ENCODE measurements at places on chromosomes 6 and 20.

- peak; percentile 10 for DNase-seq
These were observed 12.3 kb downstream of the HMGN4 start for GRCh38 chr6:26550250-26550993.

GRCh38 chr6:84362193-84362821 is 134.9 kb upstream of the CEP162 start:
- DNase-seq, result no peak

DNA sequence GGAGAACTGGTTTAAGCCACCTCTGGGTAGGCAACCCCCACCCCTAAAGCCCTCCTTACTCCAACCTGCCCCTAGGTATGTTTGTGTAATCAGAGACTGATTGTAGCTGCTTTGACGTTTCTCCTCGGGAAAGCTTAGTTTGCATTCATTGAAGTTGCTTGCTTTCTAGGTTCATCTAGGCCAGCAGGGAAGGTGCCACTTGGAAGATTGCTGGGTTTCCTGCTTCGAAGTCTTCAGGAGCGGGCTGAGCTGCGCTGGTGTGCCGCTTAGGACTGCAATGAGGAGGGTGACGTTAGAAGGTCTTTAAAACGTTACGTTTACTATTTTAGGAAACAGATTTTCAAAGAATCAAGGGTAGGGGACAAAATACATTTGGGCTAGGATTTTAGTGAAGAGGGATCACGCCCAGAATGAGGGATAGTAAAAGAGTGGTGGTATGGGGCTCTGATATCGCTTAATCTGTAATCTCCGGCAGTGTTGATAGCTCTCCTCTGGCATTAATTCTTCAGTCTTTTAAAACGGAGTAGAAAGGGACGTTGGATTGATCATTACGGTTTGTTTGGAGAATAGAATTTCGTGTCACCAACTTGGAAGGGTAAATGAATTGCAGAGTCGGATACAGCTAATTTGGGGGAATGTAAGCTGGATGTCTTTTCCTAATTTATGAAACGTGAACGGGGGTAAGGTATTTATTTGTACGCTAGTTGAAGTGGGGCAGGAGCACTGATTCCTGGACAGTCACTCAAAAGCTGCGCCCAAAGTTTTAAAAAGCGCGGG is 92.6 kb upstream of the PRDM1 start:
- DNase-seq, result no peak

- DNase-seq, result no peak
These were observed 8.1 kb downstream of the TLDC2 start for GRCh38 chr20:36883977-36884535.

- no peak for DNase-seq
These were observed 72.1 kb downstream of the NFATC2 start for GRCh38 chr20:51470499-51470820.

DNA sequence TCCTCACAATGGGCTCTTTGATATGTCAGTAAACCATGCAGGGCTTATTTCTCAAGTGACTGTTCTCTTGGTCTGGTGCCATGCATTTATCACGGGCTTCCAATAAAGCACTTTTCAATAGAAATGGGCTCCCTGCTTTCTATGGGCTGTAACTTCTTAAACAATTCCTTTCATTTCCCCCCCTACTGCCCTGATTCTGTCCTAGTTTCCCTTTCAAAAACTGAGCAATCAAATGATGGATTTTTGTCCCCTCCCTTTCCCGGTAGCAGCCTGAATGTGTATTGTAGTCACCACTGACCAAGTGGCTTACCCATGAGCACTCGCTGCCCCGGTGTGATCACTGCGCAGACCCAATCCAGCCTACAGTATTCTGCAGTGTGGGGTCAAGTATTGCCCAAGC is 13.9 kb downstream of the RPS10 start:
- no peak for DNase-seq

- no peak for DNase-seq
These were observed at the start of gene ADGRG6 for GRCh38 chr6:142301651-142302391. Gene ADGRG6 (plus strand): TSS chr6:142302007. CDS start chr6:142302330, 323 bp downstream.

DNA sequence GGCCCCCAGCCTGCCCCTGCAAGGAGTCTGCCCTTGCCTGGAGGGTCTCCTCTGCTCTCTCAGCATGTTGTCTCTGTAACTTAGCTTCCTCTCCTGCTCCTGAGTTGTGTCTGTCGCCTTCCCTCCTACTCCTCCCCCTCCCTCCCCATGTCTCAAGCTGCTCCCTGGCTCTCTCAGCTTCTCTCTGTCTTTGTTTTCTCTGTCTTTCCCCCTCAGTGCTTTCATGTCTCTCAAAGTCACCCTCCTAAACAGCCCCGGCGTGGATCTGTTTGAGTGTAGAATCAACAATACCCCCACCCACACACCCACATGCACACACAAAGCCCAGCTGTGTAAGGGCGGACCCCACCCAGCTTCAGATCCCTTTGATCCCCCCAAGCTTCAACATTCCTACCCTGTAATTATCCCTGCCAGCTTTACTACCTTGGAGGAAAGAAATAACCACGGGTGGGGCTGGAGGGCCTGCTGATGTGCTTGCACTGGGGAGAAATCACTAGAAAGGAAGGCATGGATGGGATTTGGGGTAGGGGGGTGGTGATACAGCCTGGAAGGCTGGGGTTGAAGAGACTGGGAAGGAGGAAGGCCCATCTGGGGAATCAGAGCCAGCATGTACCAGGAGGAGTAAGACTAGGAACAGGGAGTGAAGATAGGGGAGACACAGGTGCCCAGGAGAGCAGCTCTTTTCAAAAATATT is 1.0 kb upstream of the LY6G6D start:
- DNase-seq, result no peak

GRCh38 chr20:57769756-57770155 is 59.9 kb upstream of the PMEPA1 start:
- no peak for DNase-seq

GRCh38 chr6:33717934-33718455 is 6.5 kb upstream of the UQCC2 start:
- DNase-seq, result no peak

GRCh38 chr6:137815692-137816091 is 51.4 kb upstream of the TNFAIP3 start:
- no peak for DNase-seq

GRCh38 chr6:2940851-2941250 is 30.5 kb downstream of the SERPINB6 start:
- DNase-seq, result no peak

- DNase-seq, result peak; percentile 76
These were observed 10.9 kb upstream of the B4GALT5 start for GRCh38 chr20:49724408-49725223.

- no peak for DNase-seq
These were observed 66.0 kb upstream of the SYNDIG1 start for GRCh38 chr20:24403406-24403805.

GRCh38 chr6:20688710-20689500 is 154.6 kb downstream of the CDKAL1 start:
- DNase-seq, result peak; percentile 32

DNA sequence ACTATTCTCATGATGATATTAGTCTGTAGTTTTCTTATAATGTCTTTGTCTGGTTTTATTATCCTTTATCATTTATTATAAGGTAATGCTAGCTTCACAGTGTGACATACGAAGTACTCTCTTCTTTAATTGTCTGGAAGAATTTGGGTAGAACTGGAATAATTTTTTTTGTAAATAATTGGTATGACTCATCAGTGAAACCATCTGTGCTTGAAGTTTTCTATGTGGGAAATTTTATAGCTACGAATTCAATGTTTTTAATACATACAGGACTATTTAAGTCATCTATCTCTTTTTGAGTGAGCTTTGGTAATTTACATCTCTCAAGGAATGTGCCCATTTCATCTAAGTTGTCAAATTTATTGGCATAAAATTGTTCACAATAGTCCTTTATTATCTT is 86.3 kb downstream of the SOD2 start:
- DNase-seq, result no peak

- no peak for DNase-seq
These were observed 95.3 kb upstream of the KCNG1 start for GRCh38 chr20:51118216-51118615.

- no peak for DNase-seq
These were observed 64.6 kb downstream of the NUS1 start for GRCh38 chr6:117739869-117740268.

DNA sequence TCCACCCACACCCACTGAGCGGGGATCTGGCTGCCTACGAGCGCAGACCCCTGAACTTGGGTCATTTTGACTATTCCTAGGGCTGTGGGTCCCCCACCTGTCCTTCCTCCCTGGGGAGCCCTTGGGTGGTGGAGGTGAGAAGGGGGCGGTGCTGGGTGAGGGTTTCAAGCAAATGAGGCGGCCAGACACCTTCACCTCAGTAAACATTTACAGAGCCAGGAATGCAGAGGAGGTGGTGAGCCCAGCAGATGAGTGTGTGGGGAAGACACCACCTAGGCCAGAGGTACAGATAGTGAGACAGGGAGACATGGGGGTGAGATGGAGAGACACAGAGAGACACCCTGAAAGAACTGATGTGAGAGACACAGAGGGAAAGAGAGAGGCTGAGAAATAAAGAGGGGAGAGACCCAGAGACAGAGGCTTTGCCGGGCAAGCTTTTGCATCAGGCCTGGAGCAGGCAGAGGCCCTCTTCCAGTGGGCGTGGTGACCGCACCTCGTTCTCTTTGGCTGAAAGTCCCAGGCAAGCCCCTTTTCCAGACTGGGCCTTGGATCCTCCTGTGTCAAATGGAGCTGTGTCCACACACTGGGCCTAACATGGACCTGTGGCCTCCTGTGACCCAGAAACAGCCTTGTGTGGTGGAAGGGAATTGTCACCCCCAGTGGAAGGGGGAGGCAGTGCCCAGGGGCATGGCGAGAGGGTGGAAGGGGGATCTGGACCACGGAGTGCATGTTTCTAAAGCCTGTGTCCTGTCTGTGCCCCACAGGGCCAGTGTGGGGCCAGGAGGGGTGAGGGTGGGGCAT is 29.7 kb downstream of the CEBPB start:
- DNase-seq, result no peak

- no peak for DNase-seq
These were observed 5.2 kb downstream of the MRPS10 start for GRCh38 chr6:42212442-42212841.

DNA sequence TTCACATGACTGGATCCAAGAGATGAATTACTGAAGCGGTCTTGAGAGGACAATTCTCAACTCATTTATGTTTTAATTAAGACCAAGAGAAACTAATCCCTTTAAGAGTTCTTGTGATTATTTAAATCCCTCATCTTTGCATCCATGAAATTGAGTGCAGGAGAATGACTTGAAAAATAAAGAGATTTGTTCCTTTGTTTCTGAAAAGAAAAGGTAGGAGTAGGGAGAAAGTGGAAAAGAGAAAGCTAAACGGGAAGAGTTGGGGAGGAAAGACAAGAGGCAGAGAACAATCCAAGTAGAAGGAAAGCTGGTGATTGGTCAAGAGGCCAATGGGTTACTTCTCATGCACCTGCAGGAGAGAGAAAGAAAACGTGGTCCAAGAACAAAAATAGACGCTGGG is 75.2 kb upstream of the SOX4 start:
- no peak for DNase-seq

DNA sequence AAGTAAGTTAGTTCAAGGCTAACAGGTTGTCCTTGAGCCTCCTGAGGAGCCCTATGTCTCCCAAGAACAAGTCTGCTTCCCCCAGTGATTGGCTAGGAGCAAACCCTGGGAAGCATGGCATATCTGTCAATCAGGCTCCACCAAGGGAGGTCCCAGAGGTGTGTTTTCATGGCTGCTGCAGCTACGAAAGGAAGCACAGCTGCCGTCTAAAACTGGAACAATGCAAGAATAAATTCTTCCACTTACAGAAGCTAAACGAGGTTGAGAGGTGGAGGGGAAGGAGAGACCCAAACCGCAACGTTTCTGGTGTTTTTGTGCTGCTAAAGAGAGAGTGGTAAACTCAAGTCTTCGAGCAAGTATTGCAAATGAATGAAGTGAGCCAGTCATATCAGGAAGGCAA is 4.9 kb upstream of the PTGIS start:
- no peak for DNase-seq

DNA sequence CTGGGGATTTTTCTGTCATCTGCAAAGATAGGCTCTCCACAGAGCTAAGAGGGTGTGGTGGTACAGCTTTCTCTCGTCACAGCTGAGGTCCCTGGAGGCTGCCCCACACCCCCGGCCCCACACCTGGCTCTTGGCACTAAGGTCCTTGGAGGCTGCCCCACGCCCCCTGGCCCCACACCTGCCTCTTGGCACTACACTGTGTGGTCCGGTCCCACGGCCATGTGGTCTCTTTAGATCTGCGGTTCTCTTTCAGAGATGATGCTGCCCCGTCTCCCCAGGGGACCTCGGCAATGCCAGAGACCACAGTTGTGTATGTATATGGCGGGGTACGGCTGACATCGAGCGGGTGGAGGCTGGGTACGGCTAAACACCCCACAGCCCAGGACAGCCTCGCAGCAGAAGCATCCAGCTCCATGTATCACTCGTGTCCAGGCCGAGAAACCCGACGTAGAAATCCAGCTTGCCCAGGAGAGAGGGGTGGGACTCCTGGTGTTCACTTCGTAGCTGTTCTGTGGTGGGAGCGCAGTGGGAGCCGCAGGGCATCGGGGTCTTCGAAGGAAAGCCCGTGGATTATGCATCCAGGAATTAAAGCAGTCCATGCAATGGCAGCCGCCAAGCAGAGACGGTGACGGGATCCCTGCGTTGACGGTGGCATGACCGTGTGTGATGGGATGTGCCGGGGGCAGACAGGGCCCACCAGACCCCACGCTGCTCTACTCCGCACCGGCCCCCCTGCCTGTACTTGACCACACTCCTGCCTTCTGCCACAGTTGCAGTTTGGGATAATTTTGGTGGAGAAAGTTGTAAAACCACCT is 292.1 kb downstream of the CDH4 start:
- DNase-seq, result no peak

DNA sequence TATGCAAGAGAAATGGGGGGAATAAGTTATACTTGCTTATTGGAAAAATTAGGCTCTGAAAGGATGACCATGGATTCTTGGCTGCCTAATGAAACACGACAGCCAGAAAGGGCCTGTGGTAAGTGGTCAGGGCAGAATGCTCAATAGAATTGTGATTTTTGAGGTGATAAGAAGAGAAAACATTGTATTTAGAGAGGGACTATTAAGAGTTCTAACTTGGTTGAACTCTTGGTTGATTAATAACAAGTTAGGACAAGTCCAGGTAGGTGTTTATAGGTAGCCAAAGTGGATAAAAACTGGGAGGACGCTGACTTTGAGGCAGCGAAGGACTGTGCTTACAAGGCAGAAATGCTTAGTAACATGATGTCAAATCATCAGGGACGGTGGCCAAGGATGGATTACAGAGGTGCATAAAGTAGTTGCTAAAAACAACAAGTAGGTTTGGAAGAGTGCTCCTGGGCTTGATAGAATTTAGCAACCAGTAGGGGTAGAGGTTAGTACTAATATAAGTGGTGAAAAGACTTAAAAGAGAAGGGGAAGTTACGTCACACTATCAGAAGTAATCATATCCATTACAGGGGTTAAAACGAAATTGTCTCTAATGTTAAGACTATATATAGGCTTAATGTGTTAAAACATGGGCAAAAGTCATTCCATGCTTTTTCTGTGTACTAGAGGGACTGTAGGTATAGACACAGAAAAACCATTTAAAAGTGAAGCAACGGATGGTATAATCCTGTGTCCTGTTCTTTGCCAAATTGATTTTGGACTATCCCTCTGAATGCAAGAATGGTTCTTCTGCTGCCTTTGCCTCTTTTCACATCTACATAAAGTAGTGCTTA is 98.6 kb downstream of the EYA4 start:
- no peak for DNase-seq

Data from T1000 (cell line).